ENCODE measurements at places on chromosomes 4 and X.

GRCh38 chr4:47831026-47831679 is 6.7 kb downstream of the CORIN start:
- DNase-seq: no peak

- no peak for DNase-seq
These were observed 3.7 kb upstream of the MAEA start for GRCh38 chr4:1285790-1286553.

GRCh38 chr4:90718931-90719330 is 591.7 kb downstream of the CCSER1 start:
- DNase-seq: no peak

- DNase-seq: no peak
These were observed 9.1 kb upstream of the FAM149A start for GRCh38 chr4:186095406-186095805.

GRCh38 chr4:180372691-180373090 is 1870.5 kb upstream of the TENM3 start:
- DNase-seq: no peak

- DNase-seq: peak; percentile 68
These were observed 45.8 kb downstream of the BCORL1 start for GRCh38 chrX:130028196-130028595.

GRCh38 chrX:152907084-152907651 is 9.3 kb downstream of the ZNF185 start:
- DNase-seq: no peak

GRCh38 chrX:10106806-10107205 is 50.0 kb upstream of the CLCN4 start:
- DNase-seq: no peak

DNA sequence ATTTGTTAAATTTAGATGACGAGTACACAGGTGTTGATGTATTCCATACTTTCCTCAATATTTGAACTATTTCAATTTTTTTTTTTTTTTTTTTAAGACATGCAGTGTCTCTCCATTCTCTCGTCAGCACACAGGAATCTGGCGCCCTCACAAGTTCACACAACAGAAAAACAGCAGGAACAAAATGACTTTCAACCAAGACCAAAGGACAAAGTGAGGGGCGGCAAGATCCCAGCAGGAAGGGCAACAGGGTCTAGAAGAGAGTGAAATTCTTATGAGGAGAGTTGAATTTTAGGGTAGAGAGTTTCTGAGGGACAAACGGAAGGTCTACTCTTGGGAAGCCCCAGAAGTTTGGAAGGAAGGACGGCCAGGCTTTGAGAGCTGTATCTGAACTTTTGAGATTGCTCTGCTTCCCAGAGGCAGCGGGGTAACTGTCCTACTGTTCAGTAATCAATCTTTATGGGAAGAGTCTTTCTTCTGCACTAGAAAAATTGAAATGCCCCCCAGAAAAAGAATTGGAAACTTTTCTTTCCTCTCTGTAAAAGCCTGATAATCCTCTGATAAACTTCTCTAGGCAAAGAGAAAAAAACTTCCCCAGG is 760.2 kb downstream of the RAB28 start:
- no peak for DNase-seq

GRCh38 chrX:11143931-11144678 is 33.0 kb downstream of the HCCS start:
- peak; percentile 67 for DNase-seq

DNA sequence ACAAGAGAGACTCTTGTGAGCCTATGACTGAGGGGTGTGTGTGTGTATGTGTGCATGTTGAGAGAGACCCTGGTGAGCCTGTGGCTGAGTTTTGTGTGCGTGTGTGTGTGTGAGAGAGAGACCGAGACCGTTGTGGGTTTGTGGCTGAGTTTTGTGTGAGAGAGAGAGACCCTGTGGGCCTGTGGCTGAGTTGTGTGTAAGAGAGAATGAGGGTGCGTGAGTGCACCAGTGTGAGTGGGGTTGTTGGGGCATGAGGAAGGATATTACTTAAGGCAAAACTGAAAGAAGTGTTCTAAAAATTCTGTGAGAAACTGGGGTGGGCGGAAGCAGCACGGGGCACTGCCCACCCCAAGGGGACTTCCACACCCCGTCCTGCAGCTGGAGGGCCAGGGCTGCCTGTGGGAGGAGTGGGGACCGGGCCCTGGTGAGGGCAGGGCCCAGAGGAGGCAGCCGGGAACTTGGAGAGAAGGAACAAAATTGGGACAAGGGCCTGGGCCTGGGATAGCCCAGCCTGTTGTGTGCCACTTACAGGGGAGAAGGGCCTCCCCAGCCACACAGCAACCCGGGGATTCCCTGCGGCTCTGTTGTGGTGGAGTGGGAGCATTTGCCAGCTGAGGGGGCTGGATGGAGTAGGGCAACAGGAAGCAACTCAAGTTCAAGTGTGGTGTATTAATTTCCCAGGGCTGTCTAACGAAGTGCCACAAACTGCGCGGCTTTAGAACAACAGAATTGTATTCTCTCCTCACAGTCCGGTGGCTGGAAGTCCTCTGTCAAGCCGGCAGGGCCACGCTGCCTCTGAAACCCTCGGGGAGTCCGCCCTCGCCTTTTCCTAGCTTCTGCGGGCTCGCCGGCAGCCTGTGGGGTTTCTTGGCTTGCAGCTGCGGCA is 22.1 kb downstream of the TMEM131L start:
- no peak for DNase-seq

- no peak for DNase-seq
These were observed 8.3 kb downstream of the NAP1L2 start for GRCh38 chrX:73206366-73206765.

DNA sequence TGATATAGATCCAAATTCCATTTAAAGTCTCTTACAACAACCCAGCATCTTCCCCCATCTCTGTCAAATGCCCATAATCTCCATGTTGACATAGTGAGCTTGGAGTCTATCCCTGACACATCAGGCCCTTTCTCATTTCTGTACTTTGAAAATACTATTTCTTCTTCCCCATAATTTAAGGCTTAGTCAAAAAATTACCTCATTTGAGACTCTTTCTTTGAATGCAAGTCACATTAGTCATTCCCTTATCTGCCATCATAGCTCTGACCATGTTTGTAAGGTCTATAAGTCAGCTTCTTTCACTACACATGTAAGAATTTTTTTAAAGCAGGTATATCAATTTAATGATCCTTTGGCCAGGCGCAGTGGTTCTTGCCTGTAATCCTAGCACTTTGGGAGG is 99.9 kb downstream of the DDX60 start:
- DNase-seq: peak; percentile 1

DNA sequence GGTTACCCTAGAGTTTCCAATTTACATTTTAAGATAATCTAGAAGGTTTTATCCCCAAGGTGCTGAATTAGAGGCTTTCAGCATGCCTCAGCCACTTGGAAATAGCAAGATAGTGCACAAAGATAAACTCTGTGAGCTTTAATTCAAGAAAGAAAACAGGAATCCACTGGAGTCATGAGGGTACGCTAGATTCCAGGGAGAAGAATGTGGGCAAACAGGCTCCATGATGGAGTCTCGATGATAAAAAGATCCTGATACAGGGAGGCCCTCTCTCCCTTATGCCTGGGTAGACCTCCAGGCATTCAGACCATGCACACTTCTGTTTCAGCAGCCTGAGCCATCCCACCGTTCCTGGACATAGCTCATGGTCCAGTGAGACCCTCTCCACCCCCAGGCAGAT is 344.6 kb upstream of the LCORL start:
- DNase-seq: no peak

GRCh38 chr4:109977854-109978501 is 65.3 kb downstream of the EGF start:
- DNase-seq: peak; percentile 9

DNA sequence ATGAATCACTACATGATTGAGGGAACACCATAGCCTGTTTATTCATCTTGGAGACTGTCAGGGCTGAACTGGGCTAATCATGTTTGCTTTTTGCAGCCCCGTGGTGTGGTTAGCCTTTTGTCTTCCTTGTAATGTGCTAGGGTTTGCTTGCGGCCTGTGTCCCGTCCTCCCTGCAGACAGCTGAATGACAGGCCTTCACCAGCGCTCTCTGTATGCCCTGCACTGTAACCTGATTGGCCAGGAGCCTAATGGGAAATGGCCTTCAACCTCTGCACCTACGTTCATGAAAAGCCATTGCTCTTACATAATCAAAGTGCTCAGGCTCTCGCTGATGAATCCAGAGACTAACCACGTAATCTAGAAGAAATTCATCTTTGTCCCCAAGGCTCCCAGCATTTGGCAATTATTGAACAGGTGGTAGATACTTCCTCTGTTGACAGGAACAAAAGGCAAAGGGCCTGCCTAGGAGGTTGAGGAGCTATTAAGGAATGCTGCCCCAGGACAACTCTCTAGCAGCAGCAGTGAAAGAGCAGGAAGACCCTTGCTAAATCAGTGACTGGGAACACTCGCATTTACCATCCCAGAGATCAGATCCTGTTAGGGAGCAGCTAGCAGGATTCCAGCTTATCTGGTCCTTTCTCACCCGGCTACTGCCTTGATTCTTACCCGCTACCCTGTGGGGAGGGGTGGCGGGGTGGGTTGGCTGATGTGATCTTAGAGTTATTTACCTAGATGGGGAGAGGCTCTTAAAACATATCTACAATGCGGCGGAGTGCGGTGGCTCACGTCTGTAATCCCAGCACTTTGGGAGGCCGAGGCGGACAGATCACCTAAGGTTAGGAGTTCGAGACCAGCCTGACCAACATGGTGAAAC is 42.3 kb upstream of the FAT1 start:
- DNase-seq: peak; percentile 65

DNA sequence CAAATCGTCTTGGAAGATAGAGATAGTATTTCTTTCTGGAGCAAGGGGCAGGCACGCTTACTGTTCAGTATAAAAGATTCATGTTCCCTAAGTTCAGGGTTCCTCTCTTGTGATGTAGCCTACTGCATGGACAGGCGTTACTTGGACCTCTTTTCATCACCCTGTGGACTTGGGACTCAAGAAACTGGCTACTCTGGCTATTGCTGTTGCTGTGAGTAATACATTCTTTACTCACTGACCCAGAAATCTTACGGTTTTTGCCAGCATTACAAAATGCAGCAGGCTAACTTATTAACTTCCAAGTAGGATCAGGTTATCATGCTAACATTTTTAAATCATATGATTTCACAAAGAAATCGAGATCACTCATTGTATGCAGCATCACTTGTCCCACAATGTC is 12.8 kb upstream of the GUCY1B1 start:
- DNase-seq: peak; percentile 33

DNA sequence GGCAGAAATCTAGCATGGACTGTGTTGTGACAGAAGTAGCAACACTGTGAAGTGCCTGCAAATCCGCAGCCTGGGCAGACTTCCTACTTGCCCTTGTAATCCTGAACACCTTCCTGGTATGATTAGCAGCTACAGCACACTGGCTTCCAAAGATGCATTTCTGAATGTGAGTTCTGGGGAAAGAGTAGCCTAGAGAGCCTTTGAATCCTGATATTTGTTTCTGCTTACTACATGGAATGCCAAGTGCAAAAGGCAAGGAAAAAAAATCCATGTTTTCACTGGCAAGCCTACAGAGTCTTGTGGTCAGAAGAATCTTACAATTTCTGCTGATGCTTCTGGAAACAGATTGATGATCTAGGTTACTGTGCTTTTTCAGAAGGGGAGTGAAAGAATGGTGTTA is 223.7 kb downstream of the COL25A1 start:
- DNase-seq: peak; percentile 1

- DNase-seq: peak; percentile 6
These were observed 233.6 kb downstream of the TRIML1 start for GRCh38 chr4:188372829-188373228.

- DNase-seq: no peak
These were observed 30.2 kb downstream of the OFD1 start for GRCh38 chrX:13764765-13765164.

DNA sequence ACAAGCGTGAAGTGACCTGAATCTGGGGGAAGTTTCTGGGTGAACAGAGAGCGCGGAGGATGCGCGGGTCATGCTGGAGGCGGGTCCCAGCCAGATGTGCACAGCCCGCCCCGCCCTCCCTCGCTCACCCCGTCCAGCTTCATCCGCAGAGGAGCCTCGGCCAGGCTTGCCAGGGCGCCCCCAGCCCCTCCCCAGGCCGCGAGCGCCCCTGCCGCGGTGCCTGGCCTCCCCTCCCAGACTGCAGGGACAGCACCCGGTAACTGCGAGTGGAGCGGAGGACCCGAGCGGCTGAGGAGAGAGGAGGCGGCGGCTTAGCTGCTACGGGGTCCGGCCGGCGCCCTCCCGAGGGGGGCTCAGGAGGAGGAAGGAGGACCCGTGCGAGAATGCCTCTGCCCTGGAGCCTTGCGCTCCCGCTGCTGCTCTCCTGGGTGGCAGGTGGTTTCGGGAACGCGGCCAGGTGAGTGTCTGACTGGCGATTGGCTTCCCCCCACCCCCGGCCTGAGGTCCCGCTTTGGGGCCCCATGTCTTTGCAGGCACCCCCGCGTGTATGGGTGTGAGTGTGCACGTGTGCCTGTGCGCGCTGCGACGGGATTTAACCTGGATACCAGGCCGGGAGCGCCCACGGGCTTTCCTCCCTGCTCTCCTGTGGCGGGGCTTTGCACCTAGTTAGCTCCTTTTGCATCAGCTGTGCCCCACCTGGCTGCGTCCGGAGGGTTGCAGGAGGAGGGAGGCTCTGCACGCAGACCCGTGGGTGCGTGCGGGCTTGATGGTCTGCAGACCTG is at the start of gene EGFL6:
EGFL6 (plus strand) TSS at position 123 of the 782 bp plus-strand sequence; CDS start at position 384, 261 bp downstream.
- DNase-seq: no peak

GRCh38 chr4:188432328-188432727 is 293.1 kb downstream of the TRIML1 start:
- no peak for DNase-seq

GRCh38 chr4:16609170-16609758 is 289.2 kb downstream of the LDB2 start:
- DNase-seq: no peak

DNA sequence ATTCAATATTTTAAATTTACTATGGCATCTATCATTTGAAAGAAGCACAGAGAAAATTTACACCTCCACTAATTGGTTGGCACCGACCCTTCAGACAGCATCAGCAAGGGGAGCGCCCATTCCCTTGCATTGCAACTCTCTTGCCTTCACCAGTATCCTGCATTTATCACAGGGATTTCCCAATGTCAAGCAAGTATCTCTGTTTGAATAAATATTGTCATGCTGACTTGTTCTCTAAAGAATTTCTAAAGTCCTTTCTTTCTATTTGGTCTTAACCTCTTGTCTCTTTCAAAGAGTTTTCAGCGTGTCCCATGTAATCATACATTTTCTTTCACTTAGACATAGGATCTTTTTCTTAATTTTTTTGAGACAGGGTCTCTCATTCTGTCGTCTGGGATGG is 10.4 kb downstream of the DCTD start:
- DNase-seq: no peak

DNA sequence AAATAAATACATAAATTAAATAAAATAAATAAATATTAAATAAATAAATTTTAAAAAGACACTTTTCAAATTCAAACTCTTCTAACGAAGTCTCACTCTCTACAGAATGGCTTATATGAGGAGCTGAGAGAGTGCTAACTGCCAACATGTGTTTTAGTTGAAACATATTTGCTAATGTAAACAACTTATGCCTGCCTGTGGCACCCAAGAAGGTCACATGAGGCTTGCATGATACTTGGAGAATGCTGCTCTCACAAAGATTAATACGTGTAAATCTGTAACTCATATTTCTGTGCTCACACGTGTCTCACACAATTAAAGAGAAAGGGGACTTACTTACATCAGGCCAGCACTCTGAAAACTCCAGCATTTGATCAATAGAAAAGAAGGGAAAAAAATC is 43.2 kb upstream of the PITX2 start:
- DNase-seq: no peak

All from Calu3 (cell line).